ENCODE measurements at places on chromosomes 6 and 20.

- no peak for DNase-seq
These were observed 76.3 kb downstream of the ZMYND8 start for GRCh38 chr20:47280228-47280627.

DNA sequence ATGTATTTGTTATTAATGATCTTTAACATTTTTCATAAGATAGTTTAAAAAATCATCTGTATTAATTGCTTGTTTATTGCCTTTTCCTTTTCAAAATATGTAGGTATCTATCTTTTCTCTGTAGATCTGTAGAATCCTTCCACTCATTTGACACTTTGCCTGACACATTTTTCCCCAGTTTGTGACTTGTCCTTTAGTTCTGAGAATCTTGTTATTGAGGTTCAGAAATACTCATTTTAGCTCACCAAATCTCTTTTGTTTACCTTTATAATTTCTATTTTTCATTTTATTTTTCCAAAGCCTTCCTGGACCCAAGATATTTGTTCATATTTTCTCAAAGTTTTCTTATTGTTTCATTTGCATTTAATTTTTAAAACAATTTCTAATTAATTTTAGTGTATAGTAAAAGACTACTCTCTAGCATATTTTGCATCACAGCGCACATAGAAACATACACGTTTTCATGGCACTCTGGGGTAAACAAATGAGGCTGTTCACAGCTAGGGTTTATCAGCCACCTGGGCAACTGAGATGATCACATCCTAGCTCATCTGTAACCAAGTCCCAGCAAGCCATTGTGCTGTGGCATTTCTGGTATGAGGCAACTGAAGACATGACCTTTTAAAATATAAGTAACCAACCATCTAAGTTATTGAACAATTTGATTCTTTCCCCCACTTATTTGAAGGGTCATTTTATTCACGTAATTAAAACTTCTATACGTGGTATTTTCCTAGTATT, 275.7 kb downstream of the ADGB start:
- DNase-seq: no peak

DNA sequence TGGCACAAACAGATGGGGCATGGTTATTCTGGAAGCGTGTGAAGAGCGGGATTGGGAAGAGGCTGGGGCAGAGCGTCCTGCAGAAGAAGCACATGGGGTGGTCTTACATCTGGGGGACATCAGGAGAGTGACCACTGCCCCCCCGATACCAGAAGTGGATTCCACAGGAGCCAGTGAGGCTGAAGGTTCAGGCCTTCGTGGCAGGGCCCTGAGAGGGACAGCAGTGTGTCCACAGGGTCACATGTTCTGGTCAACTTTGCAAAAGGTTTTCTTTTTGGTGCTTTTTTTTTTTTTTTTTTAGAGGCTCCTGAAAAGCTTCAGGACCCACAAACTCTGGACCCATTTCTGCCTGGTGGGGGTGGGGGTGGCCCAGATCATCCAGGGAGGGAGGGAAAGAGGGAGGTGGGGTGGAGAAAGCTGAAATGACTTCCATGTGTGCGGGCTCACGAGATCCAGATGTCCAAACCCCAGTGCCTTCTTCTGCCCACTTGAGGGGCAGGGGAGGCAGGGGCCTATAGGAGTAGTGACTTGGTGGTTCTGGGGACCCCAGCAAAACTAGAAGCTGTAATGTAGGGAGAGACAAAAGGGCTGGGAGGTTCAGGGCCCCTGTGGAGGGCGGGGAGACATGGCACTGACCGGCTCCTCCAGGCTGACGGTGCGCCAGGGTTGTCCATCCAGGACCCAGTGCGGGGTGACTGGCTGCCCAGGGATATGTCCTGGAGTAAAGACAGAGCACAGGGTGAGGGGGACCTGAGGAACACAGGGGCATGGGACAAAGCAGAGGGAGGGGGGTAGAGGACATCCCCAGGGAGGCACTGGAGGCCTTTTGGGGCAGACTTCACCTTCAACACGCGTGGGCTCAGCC, 2.7 kb downstream of the ADAM33 start:
- DNase-seq: no peak

- DNase-seq: no peak
These were observed 10.9 kb downstream of the JAG1 start for GRCh38 chr20:10662661-10663458.

DNA sequence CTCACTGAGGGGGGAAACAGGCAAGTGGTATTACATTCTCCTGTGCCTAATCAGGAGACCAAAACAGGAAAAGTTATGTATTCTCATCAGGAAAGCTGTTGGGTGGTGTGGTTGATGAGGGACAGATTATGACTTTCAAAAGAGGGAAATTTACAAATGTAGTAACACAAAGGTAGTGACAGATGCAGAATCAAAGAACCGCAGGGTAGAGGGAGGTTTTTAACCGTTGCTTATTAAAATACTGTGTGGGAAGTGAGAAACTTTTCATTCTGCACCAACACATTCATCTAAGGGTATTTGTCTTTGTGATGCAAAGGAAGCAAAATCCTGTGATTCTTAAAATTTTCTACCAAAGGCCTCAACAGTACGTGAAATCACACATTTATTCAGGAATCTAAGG, 288.2 kb upstream of the MAN1A1 start:
- DNase-seq: no peak

DNA sequence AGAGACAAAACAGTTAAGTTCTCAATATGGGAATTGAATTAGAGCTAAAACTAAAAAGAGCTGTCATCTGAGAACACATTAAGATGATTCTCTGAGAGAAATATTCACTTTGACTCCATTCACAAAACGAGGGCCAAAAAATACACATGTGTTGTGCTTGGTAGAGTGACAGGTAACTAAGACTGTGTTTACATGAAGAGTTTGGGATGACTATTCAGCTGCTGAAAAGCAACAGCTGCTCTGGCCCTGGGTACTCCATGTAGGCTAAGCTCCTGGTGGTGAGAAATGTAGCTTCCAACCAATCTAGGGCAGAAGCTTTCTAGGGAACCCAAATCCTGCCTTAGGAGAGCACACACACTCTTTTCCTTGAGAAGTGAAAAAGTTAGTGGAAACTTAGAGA, 184.5 kb downstream of the COL21A1 start:
- no peak for DNase-seq

DNA sequence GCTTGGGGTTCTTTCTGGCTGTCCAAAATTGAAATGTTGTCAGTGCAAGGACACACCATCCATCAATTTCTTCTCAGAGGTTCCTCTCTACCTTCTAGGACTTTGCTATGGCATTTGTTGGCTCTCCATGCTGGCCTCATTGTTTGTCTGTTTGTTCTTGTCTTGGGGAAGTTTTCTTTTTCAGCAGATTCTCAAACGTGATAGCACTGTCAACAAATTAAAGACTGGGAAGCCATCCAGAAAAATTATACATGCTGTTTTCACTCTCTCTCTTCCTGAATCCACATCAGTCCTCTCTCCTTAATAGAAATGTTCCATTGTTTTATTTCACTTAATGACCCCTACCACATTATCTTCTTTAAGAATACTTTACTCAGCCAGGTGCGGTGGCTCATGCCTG, 130.4 kb downstream of the PCSK2 start:
- no peak for DNase-seq
